ENCODE measurements at places on chromosomes 2 and 18.

GRCh38 chr18:2606335-2606734 is 35.0 kb downstream of the NDC80 start:
- DNase-seq: no peak

GRCh38 chr18:41504316-41504715 is 450.7 kb upstream of the PIK3C3 start:
- no peak for DNase-seq

DNA sequence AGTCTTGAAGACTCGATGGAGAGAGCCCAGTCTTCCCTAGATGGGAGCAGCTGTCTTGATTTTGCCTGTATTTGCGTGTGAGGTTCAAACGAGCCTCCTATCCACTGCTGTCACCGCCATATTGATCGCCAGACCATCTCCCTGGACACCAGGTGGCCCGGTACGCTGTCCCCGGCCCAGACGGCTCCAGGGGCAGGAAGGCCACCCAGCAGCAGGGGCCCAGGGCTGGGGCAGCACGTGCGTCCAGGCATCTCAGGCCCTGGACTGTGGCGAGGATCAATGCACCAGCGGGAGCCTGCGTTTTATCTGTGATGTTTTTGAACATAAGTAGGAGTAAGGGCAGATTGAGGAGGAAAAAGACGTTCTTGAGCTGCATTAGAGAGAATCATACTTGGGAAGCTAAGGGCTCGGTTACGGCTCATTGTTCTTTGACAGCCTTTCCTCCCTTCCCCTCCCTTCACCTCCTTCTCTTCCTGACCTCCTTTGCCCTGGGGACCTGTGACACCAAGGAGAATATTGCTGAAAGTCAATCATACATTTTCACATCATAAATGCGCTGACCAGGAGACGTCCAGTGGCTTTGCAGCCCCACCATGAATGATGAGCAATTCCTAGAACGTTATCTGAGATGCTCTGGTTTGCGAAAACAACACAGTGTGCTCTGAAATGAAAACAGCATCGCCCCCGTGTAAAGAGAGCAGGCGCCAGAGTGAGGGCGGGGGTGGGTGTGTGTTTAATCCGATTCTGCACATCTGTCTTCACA is 711.2 kb upstream of the SALL3 start:
- no peak for DNase-seq

DNA sequence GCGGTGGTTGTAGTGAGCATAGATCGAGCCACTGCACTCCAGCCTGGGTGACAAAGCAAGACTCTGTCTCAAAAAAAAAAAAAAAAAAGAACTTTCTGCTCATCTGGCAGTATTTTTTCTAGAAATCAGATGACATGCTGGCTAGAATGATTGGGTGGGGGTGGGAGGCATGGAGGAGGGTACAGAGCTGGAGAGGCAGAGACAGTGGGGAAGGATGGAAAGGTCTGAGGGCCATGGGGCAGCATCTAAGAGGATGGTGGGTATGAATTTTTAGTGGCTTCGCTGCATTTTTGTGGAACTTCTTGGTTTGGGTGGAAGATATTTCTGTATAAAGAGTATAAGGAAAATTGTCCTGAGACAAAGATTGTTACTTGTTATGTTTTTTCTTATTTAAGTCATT is 23.3 kb downstream of the ARMC9 start:
- DNase-seq: no peak

GRCh38 chr2:190137561-190137960 is 75.0 kb upstream of the MSTN start:
- DNase-seq: no peak

DNA sequence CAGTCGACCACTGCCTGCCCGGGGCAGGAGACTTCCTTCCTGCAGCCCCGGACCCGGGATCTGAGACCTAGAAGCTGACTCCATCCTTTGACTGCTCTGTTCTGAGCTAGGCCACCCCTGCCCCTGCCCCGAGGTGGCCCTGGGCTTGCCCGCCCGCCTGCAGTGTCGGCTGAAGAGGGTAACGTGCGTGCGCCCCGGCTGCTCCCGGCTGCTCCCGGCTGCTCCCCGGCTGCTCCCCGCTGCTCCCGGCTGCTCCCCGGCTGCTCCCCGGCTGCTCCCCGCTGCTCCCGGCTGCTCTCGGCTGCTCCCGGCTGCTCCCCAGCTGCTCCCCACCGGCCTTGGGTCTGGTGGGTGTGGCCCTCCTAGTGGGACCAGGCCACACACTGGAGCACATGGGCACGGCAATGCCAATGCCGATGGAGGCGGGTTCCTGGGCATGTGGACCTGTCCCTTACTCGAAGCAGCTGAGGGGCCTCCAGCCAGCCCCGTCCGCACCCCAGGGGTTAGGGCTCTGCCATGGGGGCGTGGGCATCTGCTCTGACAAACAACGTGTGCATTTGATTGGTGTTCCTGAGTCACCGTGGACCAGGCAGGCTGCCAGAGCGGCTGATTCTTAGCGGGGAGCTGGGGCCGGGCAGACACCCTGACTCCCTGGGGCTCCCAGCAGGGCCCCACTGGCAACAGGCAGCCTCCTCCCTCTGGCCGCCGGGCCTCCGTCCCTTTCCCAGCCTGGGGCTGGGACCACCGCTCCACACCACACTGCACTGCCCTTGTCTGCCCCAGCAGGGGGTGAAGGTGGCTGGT is 2.0 kb upstream of the GAL3ST2 start:
- no peak for DNase-seq

GRCh38 chr2:241689306-241689705 is 2.7 kb upstream of the DTYMK start:
- no peak for DNase-seq

GRCh38 chr18:10247021-10247741 is 207.3 kb upstream of the APCDD1 start:
- no peak for DNase-seq

GRCh38 chr2:15633043-15633970 is 41.6 kb downstream of the DDX1 start:
- DNase-seq: no peak

DNA sequence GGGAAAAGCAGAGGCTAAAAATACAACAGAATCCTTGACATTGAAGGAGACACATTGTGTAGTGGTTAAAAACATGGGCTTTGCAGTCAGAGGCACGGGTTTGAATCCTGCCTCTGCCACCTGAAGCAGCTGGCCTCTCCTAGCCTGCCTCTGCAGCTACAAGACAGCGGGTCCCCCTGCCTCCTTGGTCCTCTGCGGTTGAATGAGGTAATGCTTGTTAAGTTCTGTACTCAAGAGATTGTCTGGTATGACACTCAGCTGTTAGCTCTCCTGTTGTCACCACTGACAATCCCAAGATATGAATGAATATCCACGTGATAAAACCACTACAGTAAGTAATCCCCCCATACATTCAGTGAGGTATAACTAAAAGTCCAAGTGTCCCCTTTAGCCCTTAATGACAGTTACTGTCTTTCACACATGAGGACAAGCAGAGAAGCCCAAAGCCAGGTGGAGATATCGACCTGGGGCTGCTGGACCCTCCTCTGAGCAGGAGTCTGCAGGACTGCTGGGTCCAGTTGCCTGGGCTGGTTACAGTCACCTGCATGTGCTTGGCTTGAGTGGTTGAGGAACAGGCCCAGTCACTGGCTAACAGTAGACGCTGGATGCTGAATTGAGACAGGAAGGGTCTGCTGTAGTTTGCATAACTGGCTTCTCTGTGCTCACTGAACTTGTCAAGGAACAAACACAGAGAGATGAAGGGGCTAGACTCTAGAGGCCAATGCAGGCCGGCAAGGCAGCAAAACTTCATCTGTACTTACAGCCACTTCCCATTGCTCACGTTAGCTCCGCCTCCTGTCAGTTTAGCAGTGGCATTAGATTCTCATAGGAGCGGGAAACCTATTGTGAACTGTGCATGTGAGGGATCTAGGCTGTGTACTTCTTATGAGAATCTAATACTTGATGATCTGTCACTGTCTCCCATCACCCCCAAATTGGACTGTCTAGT is 85.5 kb downstream of the TGFA start:
- no peak for DNase-seq

DNA sequence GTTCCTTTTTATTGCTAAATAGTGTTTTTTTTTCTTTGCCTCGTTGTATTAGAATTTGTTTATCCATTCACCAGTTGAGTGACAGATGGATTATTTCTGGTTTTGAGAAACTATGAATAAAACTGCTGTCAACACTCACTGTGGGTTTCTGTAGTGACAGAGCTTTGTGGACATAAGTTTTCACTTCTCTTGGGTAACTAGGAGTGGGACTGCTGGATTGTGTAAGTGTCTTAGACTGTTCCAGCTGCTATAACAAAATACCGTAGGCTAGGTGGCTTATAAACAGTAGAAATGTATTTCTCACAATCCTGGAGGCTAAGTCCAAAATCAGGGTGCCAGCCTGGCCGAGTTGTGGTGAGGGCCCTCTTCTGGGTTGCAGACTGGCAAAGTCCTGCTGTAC is 71.9 kb downstream of the TNFRSF11A start:
- no peak for DNase-seq

GRCh38 chr18:13403786-13404549 is 185.4 kb downstream of the LDLRAD4 start:
- no peak for DNase-seq

Data from NCI-H187 treated with DMSO at 0.1 percent for 48 hours (cell line).